ENCODE measurements at places on chromosomes 11 and 22.
A peak's percentile ranks its signal among the peaks of the same experiment; 100 is the strongest.

DNA sequence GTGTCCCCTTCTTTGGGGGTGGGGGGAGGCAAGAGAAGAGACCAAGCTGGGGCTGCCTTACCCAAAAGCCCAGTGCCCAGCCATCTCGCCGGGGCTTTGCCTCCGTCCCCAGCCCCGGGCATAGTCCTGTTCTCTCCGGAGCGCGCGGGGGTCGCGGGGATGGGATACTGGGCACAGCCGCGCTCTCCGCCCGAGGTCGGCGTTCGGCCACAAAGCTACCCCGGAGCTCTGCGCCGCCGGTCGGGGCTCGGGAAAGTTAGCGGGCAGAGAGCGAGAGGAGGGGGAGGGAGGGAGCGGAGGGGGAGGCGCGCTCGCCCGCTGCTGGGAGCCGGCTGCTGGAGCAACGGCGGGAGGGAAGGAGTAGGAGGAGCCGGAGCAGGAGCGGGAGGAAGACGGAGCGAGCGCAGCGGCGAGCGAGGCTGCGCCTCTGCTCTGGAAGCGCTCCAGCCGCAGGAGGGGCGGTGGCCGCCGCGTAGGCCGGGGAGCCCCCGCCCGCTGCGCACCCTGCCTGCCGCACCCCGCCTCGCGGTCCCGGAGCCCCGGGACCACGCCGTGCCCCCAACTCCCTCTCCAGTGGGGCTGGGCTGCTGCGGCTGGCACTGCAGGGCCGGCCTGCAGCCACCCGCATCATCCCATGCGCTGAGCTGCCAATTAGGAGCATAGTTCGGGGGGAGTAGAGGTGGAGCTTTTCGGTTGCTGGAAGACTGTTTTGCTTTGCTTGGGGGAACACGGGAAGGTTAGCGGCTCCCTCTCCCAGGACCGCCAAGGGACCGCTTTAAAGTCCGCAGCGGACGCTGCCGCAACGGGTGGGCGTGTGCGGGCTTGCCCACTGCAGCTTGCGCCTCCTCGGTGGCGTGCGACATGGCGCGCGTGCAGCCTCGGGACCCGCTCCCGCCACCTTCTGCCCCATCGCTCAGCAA, at the start of gene SCN4B:
Gene SCN4B (minus strand): TSS at position 272 of the 920 bp plus-strand sequence. CDS start 150 bp downstream, at position 122.
- DNase-seq: no peak

DNA sequence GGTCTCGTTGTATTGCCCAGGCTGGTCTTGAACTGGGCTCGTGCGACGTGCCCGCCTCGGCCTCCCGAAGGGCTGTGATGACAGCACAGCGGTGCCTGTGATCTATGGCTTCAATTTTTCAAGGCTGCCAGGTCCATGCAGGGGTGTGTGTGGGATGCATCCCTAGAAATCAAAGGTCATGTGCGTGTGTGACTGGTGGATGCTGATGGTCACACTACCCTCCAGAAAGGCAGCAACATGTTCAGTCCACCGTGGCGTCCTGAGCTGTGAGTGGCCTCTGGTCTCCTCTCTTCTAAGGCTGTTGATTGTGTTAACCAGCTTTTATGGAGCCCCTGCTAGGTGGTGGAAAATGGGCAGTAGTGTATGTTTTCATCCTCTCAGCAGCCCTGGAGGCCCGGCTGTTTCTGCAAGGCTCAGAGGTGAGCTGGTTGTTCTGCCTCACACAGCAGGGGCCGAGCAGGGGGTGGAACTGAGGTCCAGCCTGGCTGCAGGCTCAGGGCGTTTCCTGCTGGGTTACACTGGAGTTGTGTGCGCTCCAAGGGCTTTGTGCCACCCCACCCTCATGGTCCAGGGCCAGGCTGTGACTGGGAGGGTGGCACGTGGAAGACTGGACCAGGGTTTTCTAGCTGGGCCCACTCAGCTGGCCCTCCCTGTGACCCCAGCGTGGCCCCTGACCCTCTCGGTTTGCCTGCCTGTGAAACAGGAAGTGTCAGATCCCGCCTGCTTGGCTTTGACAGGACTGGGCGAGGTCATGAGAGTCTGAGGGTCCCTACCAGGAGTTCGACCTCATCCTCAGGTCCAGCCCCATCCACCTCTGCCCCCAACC, 7.7 kb downstream of the BIK start:
- DNase-seq: no peak

GRCh38 chr11:1890856-1891830, 552 bp downstream of the PRR33 start:
- DNase-seq: no peak

GRCh38 chr11:86717817-86718501, 45.5 kb upstream of the ME3 start:
- no peak for DNase-seq

DNA sequence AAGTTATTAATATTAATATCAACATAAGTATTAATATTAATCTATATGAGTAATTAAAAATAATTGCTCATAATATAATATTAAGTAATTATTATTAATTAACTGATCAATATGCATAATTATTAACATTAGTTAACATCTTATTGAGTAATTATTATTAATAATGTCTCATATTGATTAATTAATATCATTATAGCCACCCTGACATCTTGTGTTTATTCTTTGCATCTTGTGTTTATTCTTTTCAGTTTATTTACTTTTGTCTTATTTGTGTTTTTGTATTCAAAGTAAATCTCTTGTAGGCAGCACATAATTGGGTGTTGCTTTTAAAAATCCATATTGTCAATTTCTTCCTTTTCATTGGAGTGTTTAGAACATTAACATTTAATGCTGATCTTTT, 56.6 kb downstream of the MYEOV start:
- no peak for DNase-seq

GRCh38 chr11:75508051-75508561, 17.6 kb downstream of the GDPD5 start:
- DNase-seq: peak; percentile 73

- DNase-seq: no peak
Measured at GRCh38 chr22:50485221-50486131, 1.2 kb upstream of the MIOX start.

- DNase-seq: no peak
Measured at GRCh38 chr11:33132510-33132909, 28.8 kb downstream of the CSTF3 start.

Measured in CD4-positive, alpha-beta T cell treated with Interleukin-6 at 100 ng/mL for 8 hours (primary cell).